ENCODE measurements at places on chromosomes 5 and 9.

GRCh38 chr5:10885026-10885425 is 124.0 kb upstream of the DAP start:
- no peak for DNase-seq

- no peak for DNase-seq
These were observed 333.4 kb downstream of the ICE1 start for GRCh38 chr5:5755888-5756287.

DNA sequence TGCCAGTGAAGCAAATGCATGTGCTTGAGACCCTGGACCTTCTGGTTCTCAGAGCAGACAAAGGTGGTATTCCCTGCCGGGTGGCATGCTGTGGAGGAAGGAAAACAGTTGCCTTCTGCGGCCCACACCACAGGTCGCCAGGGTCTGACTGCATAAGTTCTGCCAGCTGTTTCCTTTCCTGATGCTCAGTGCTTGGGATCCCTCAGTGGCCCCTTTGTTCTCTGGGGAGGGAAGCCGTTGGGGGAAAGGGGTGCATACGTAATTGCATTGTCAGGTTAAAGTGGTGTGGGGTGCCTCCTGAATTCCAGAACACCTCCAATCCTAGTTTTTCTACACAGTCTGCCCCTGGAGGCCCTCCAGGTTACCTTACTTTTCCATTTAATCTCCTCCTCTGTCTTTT is 43.1 kb upstream of the SLC2A8 start:
- no peak for DNase-seq

DNA sequence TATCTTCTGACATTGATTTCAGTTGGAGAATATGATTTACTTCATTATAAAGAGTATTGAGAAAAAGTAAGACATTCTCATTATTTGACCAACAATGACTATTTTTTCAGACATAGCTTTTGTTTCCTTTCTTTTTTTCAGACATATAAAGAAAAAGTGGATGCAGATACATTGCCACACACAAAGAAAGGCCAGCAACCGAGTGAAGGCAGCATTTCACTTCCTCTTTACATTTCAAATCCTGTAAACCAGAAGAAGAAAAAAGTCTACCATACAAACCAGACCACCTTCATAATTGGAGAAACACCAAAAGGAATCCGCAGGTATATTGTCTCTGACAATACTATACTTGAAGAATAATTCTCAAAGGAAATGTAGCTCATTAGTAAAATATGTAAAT is 128.9 kb downstream of the ERCC6L2 start:
- DNase-seq: no peak

DNA sequence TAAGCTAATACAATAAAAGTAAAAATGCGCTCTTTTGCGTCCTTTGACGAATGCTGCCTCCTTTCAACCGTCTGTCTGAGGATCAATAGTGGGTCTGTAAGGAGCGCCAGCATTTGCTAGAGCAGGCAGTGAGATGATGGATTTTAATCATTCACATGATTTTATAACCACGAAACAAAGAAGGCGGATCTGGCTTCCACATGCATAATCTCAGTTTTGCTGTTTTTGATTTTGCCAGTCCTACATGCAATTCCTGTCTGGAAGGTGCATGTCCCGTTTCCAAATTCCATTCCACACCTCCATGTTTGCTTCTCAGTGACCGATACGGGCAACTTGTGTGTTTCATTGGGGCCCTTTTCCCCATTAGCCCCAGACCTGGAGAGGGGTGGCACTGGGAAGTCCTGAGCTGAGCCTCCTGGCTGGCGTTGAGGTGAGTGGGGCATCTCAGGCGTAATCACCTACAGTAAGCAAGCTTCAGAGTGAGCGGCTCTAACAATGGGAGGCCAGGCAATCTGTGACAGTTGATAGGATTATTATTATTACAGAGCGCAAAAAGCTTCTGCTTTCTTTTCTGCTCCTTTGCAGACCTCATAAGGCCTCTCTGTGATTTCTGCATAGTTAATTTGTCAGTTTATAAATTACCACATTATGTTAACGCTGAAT is 405.4 kb downstream of the ZSWIM6 start:
- no peak for DNase-seq

DNA sequence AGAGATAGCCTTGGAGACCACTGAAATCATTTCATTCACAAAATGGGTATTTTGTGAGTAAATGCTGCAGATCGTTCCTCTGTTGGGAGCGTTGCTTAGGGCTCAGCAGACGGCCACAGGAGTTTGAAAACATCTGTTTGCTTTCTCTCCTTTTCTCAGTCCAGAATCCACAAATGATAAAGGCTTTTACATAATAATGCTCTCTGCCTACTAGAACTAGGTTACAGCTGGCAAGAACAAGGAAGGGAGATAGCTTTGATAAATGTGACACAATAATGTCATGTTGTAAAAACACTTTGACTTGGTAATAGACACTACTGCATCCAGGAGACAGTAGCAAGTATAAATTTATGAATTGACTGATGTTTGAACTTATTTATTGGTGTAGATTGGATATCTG is 1072.4 kb upstream of the CDH6 start:
- DNase-seq: no peak

- no peak for DNase-seq
These were observed 655 bp downstream of the MARVELD2 start for GRCh38 chr5:69415584-69415958.

GRCh38 chr5:15621094-15621493 is 121.1 kb downstream of the FBXL7 start:
- DNase-seq: no peak

- peak; percentile 48 for DNase-seq
These were observed 6.0 kb downstream of the RALGDS start for GRCh38 chr9:133114886-133115603.

DNA sequence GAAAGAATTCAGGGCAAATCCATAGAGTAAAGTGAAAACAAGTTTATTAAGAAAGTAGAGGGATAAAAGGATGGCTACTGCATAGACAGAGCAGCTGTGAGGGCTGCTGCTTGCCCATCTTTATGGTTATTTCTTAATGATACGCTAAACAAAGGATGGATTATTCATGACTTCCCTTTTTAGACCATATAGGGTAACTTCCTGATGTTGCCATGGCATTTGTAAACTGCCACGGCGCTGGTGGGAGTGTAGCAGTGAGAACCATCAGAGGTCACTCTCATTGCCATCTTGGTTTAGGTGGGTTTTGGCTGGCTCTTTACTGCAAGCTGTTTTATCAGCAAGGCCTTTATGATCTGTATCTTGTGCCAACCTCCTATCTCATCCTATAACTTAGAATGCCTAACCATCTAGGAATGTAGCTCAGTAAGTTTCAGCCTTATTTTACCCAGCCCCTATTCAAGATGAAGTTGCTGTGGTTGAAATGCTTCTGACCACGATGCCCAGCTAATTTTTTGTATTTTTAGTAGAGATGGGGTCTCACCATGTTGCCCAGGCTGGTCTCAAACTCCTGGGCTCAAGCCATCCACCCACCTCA is 42.1 kb downstream of the RFK start:
- no peak for DNase-seq

Data from RWPE2 (cell line).